Epithelial cell of prostate (primary cell): ENCODE measurements at places on chromosomes 2 and 18.

DNA sequence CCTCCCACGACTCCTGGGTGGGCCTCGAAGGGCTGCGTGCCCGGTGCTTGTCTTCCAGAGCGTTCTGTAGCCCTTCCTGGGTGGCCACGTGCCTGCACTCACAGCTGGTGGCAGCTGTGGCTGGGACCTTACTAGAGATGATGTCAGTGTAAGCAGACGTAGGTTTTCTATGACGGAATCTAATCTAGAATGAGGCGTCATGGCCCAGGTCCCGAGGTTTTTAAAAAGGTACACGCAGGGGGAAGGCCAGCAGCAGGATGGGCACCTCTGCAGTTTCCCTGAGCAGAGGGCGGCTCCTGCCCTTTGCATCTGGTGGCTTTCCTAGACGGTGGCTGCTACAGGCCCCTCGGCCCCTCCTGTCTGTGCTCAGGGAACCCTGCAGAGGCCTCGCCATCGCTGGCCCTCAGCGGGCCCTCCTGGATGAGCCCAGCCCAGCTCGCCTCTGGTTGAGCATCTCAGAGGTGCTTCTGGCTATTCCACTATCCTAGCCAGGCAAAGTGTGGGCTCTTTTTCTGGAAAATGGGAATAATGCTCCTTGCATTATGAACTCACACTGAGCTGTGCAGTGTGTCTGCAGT, 49.6 kb upstream of the PXDN start:
- no peak for DNase-seq

DNA sequence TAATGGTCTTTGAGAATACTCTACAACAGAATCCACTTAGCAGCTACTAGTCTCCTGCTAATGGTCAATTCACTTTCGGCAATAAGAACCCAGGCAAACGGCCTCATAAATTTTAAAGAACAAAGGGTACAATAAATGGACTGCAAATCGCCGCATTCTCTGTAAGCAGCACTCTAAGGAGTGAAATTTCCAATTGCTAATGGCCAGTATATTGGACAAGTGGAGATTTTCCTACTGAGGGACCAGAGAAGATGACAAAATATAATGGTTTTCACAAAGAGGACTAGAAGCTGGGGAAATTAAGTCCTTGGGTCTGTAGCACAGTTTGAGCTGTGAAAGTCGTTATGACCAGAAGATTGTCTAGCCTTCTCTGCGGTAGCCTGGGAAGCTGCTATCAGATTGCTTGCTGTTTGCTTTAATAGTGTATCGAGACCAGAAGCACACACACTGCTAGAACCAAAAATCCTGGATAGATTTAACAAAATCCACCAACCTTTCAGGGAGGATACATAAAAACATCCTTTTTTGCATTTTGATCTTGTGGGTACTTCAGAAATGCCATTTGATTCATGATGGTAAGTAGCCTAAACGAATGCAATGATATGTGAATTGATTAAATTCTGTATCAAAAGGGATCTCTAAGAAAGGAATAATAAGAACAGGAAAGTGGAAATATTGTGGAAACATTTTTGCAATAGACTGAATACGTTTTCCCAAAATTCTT, 53.6 kb upstream of the ATP8B1 start:
- no peak for DNase-seq

DNA sequence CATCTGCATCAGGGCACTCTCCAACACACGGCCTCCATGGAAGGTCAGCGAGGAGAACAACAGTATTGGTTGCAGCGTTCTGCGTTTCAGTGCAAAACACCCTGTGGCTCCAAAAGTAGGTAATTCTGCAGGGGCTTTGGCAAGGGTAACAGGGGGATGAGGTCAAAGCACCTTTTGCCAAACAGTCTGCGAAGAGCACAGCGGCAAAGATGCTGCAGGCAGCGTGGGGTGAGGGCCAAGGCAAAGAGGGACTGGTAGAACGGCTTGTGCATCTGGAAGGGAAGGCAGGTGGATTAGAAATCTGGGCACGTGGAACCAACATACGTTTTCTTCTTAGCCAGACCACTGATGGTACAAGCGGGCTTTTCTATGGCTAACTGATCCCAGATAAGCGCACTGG, 26.6 kb upstream of the GBX2 start:
- DNase-seq, result no peak

GRCh38 chr2:143399631-143400069, 270.4 kb downstream of the ARHGAP15 start:
- no peak for DNase-seq

- DNase-seq, result no peak
Measured at GRCh38 chr18:75625966-75626365, 198.5 kb upstream of the SMIM21 start.

- no peak for DNase-seq
Measured at GRCh38 chr2:157106950-157107349, 150.6 kb upstream of the GALNT5 start.

- no peak for DNase-seq
Measured at GRCh38 chr2:235534678-235535422, 41.0 kb downstream of the AGAP1 start.

DNA sequence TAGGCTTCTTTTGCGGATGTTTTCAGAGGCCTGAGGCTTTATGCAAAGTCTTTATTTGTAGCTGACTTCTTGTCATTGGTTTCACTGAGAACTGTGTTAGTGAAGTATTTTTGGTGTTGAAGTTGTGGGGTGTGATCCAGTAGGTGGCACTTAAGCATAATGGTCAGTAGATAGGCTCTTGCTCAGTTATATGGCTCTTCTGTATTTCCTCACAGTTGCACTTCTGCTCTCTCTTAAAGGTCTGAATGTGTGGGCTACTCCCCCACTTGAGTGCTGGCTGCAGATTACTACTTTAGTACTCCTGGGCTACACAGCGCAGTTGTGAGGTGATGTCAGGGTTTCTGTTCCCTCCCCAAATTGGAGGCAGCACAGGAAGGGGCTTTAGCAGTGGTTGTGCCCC, 133.8 kb upstream of the SCN7A start:
- DNase-seq, result no peak

DNA sequence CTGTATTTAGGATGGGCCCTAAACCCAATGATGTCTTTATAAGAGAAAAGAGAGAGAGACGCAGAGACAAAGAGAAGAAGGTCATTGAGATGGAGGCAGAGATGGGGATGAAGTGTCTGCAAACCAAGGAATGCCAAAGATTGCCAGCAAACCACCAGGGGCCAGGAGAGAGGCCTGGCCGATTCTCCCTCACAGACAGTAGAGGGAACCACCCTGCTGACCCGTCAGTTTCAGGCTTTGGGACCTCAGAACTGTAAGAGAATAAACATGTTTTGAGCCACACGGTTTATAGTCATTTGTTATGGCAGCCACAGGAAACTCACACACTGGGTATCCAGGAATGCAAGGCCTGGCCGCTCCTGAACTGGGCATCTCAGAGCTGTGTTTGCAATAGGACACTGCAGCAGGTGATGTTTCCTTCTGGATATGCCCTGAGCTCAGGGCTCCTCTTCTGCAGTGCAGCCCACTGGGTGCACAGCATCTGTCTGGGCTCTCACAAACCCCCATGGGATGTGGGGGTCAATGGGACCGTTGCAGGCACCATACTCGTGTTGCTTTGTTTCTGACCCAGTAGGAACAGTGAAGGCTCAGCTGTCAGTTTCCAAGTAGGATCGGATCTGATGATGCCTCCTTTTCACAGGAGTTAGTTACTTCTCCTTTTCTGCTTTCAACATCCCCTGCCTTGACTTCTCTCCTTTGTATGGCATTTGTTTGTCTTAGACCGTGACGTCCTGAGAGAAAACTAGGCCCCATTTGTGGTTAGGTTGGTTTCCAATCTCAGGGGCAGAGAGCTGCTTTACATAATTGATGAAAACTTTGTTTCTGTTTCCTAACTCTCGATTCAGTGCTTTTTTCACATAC, 20.8 kb downstream of the PTPN18 start:
- no peak for DNase-seq

DNA sequence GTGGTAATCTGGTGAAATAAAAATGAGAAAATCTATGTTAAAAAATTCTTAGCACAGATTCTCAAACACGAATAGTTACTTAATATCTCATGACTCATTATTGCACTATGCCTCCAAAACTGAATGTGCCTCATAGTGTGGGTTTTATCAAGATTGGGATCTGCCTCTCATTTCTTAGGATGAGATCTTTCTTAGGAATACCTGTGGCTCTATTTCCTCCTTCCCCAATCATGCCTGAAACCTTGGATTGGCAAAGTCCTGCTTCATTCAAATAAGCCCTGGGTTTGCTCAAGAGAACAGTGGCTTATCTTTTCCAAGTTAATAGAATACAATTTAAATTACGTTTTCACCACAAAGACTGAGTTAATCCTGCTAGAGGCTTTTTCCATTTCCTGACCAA, 100.3 kb downstream of the DPP10 start:
- DNase-seq, result no peak

DNA sequence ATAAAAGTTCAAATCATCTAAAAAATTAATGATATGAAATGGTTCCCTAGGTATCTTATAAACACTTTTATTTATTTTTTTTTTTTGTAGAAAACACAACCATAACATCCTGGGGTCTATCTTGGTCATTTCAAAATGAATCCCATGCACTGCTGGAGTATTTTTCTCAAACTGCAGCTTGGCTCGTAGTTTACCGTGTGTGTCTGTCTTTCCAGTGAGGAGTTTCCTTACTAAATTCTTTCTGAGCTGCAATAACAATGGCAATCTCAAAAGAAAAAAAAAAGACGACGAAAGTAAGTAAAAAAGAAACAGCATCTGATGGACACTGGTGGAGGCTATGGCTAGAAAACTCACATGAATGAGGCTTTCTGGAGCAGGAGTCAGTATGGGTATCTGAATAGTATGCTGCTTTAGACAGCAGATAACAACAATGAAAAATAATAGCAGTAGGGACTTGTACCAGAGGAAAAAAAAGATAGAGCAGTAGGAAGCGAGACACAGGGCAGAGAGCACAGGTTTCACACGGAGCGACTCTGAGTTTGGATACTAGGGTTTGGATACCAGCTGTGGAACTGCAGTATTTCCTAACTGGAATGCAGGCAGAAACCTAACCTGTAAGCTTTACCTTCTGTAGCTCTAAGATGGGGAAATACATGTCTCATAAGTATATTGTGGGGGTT, 43.5 kb downstream of the CALCRL start:
- DNase-seq, result no peak

DNA sequence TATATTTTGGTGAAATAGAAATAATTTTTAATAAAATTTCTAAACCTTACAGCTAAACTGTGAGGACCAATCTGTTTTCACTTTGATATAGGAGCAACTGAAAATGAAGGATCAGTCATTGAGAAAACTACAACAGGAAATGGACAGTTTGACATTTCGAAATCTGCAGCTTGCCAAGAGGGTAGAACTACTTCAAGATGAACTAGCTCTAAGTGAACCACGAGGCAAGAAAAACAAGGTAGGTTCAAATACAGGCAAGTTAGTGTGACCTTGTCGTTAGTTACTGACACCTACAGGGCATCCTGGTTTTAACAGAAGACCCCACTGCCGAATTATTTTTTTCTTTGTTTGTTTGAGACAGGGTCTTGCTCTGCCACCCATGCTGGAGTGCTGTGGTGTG, 75.5 kb upstream of the STON1 start:
- DNase-seq, result no peak

GRCh38 chr18:45103319-45104048, 422.8 kb downstream of the SETBP1 start:
- no peak for DNase-seq

- DNase-seq, result no peak
Measured at GRCh38 chr2:58064086-58064485, 17.5 kb downstream of the VRK2 start.

DNA sequence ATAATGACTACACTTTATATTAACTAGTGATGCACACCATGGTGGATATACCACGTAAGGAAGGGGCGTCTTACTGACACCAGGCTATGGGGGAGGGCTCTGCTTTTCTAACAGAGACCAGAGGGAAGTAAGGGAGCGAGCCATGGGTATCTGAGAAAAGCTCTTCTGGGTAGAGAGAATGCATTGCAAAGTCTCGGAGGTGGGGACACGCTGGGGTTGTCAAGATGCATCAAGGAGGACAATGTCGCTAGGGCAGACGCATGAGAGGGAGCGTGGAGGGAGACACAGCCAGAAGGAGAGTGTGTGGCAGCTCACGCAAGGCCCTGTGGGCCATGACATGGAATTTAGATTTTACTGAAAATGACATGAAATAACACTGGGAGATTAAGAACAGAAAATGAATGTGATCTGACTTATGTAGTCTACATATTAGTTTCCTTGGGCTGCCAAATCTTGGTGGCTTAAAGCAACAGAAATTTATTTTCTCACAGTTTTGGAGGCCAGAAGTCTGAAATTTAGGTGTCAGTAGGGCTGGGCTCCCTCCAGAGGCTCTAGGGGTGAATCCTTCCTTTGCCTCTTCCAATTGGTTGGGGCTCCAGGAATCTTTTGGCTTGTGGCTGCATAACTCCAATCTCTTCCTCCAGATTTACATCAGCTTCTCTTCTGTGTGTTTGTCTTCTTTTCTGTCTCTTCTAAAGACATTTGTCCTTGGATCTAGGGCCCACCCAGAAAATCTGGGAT, 352.2 kb downstream of the CYRIA start:
- no peak for DNase-seq

GRCh38 chr2:170716851-170717598, 1.9 kb downstream of the SP5 start:
- no peak for DNase-seq

- no peak for DNase-seq
Measured at GRCh38 chr18:76925501-76925900, 103.1 kb downstream of the ZNF236 start.

- DNase-seq, result no peak
Measured at GRCh38 chr18:59909289-59910036, 9.7 kb downstream of the PMAIP1 start.

- peak; percentile 41 for DNase-seq
Measured at GRCh38 chr2:187774551-187775071, 220.4 kb upstream of the TFPI start.

- DNase-seq, result no peak
Measured at GRCh38 chr18:54939361-54939917, 19.8 kb downstream of the CCDC68 start.

GRCh38 chr2:28667261-28667660, 84.4 kb upstream of the PPP1CB start:
- no peak for DNase-seq

DNA sequence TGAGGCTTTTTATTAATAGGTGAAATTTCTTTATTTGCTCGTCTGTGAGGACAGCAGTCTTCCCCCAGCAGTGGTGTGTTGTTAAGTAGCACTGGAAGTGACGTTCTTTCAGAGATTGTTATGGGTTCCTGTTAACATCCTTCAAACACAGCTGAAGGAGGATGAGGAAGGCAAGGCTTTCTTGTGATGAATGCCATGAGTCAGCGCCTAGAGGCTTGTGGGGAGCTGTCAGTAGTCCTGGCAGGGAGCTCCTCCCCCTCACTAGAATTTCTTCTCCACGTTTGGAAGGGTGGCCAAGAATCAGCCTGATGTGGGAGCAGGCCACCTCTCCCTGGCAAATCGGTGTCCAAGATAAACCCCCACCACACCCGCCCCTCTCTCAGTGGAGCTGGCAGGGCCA, 113.2 kb downstream of the ARHGEF4 start:
- peak; percentile 2 for DNase-seq
